ENCODE measurements at places on chromosomes 5 and 9.
A peak's percentile ranks its signal among the peaks of the same experiment; 100 is the strongest.

GRCh38 chr5:108681079-108681921 lies 66.4 kb upstream of the FER start:
- no peak overlapping the region for H3K4me3 ChIP-seq
- H3K27ac ChIP-seq: no peak overlapping the region
- peak; percentile 78 for DNase-seq
- H3K4me1 ChIP-seq: no peaks in the 10 kb centered on the region

DNA sequence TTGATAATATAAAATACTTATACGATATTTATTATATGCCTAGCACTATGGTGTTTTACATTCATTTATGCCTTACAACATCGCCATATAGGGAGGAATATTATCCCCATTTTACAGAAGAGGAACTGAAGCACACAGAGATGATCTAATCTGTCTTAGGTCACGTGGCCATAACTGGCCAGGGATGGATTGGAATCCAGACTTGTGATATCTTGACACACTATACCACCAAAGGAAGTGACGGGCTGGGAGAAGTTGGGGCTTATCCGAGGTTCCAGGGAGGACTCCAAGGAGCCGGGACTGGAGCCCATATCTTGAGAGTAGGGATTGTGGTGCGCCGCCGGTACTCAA lies 129.8 kb downstream of the TMEM174 start:
- H3K27me3 ChIP-seq: peaks cover 54% of the 10 kb centered on the region
- no peak for DNase-seq
- no peaks in the 10 kb centered on the region for H3K36me3 ChIP-seq
- H3K4me3 ChIP-seq: no peak overlapping the region

DNA sequence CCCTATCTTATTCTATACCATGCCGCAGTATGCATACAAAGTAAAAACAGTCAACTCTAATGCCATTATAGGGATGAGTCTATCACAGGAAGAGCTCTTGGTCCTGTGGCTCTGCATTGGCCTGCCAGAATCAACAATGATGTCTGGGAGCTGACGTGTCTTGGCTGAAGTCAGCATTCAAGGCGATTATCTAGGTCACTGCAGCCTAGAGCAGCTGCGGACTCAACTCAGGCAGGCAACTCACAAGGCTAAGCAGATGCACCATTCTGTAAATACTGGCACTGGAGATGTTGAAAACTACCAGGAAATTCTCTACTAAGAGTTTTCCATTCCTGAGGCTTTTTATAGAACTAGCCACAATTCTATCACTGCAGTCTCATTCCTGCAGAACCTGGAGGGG lies 13.3 kb downstream of the SPATA9 start:
- H3K4me3 ChIP-seq: no peak overlapping the region
- H3K4me1 ChIP-seq: no peaks in the 10 kb centered on the region
- no peaks in the 10 kb centered on the region for H3K36me3 ChIP-seq

- H3K4me1 ChIP-seq: no peaks in the 10 kb centered on the region
- peak; percentile 38 for DNase-seq
- no peak overlapping the region for H3K4me3 ChIP-seq
Measured at GRCh38 chr5:66442951-66443445, 153.2 kb upstream of the MAST4 start.

DNA sequence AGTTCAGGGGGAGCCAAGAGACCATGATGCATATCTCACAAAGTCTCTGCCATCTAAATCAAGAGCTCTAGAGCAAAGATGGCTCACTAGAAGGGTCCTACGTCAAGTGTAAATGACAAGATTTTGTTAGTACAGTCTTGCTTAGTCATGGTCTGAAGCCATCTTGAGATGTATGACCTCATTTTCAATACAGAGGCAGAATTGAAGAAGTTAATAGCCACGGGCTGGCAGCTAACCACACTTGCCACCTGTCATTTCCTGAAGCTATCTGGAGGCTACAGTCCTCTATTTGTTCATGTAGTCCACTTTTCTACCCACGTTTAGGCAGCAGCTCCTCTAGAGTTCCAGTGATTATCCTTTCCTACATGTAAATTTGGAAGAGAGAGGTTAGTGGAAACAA lies 231.7 kb upstream of the CDH12 start:
- DNase-seq: no peak
- H3K4me1 ChIP-seq: no peaks in the 10 kb centered on the region
- H3K27ac ChIP-seq: no peak overlapping the region
- no peaks in the 10 kb centered on the region for H3K27me3 ChIP-seq
- no peaks in the 10 kb centered on the region for H3K36me3 ChIP-seq
- H3K4me3 ChIP-seq: no peak overlapping the region

DNA sequence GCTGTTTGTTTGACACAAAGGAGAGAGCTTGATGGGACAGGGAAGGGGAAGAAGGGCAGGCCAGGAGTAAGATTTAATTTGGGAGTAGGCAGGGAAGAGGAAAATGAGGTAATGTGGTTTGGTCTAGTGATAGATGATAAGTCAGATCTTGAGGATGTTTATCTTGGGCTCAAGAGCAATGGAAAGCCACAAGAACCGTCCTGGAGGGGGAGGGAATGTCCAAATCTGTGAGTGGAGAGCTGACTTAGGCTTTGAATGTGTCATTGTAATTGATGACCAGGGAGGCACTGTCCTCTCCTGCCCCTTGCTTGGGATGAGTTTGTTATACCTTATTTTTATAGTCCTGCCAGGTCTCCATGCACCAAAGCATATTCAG lies 37.5 kb downstream of the MAMDC2 start:
- H3K27ac ChIP-seq: no peak overlapping the region
- H3K27me3 ChIP-seq: no peaks in the 10 kb centered on the region
- no peaks in the 10 kb centered on the region for H3K4me1 ChIP-seq
- DNase-seq: peak; percentile 89
- no peak overlapping the region for H3K4me3 ChIP-seq

GRCh38 chr5:31781772-31782171 lies 142.8 kb downstream of the PDZD2 start:
- no peak for DNase-seq
- no peak overlapping the region for H3K4me3 ChIP-seq
- H3K27me3 ChIP-seq: peaks cover 19% of the 10 kb centered on the region

- no peaks in the 10 kb centered on the region for H3K4me1 ChIP-seq
- peak; percentile 49 for DNase-seq
- no peaks in the 10 kb centered on the region for H3K36me3 ChIP-seq
- H3K4me3 ChIP-seq: no peak overlapping the region
- no peaks in the 10 kb centered on the region for H3K27me3 ChIP-seq
Measured at GRCh38 chr5:51651889-51652288, 268.6 kb downstream of the ISL1 start.

GRCh38 chr5:50702615-50703366 lies 36.4 kb downstream of the PARP8 start:
- DNase-seq: no peak
- no peaks in the 10 kb centered on the region for H3K27me3 ChIP-seq
- no peak overlapping the region for H3K27ac ChIP-seq
- no peaks in the 10 kb centered on the region for H3K36me3 ChIP-seq

DNA sequence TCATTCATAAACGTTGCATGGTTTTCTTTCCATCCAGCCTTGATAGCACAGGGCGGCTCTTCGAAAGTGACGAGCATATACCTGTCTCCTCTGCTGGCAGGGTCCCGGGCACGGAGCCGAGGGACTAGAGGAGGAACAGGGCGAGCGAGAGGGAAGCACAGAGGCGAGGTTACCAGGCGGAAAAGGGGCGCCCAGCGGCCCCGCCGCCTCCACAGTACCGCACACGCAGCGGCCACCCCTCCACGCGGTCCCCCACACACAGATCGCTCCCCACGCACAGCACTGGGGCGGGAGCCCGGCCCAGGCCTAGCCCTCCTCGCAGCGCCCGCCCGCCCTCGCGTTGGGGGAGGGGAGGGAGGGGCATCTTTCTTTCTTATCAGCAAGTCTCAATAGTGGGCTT lies 296.6 kb upstream of the DAB2 start:
- DNase-seq: no peak
- H3K4me1 ChIP-seq: no peaks in the 10 kb centered on the region
- H3K4me3 ChIP-seq: no peak overlapping the region
- H3K27ac ChIP-seq: no peak overlapping the region

GRCh38 chr5:107855171-107855570 lies 184.4 kb upstream of the EFNA5 start:
- H3K36me3 ChIP-seq: no peaks in the 10 kb centered on the region
- H3K4me1 ChIP-seq: no peaks in the 10 kb centered on the region
- DNase-seq: no peak
- H3K27me3 ChIP-seq: no peaks in the 10 kb centered on the region
- no peak overlapping the region for H3K27ac ChIP-seq

GRCh38 chr5:32299059-32299677 lies 13.6 kb downstream of the MTMR12 start:
- H3K4me3 ChIP-seq: no peak overlapping the region
- peaks cover 21% of the 10 kb centered on the region for H3K36me3 ChIP-seq
- H3K27me3 ChIP-seq: no peaks in the 10 kb centered on the region

GRCh38 chr9:20989923-20990341 lies 41.5 kb downstream of the HACD4 start:
- H3K4me3 ChIP-seq: no peak overlapping the region
- DNase-seq: no peak
- H3K36me3 ChIP-seq: peaks cover 78% of the 10 kb centered on the region
- peaks cover 4% of the 10 kb centered on the region for H3K4me1 ChIP-seq
- no peaks in the 10 kb centered on the region for H3K27me3 ChIP-seq

GRCh38 chr9:126407114-126407870 lies 80.7 kb downstream of the MVB12B start:
- peaks cover 5% of the 10 kb centered on the region for H3K4me1 ChIP-seq
- H3K27me3 ChIP-seq: no peaks in the 10 kb centered on the region
- no peak overlapping the region for H3K27ac ChIP-seq

DNA sequence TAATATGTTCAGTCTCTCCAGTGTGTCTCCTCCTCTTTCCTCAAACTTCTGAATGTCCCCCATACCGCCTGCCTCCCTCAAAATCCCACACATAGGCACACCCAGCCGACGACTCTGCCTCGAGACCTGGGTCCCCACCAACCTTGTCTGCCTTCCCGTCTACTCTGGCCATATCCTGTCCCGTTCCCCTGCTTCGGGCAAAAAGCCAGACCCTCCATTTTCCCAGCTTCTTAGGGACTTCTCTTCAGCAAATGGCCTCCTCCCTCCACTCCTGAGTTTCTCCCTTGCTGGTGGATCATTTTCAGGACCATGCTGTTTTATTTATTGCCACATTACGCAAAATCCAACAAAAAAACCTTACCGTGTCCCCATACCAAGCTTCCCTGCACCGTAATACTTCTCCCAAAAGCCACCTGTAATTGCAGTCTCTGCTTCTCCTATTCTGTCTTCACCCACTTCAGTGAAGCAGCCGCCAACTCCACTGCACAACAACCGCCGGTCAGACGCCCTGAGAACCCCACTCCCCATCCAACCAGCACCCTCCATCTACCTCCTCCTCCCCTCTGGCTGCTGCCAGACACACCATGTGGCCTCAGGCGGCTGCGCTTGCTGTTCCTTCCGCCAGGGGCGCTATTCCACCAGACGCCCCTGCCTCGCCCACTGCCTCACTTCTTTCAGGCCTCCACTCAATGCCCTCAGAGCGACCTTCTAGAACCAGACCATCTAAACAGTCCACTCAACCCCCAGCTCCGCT lies 117.0 kb downstream of the TRPM6 start:
- H3K4me3 ChIP-seq: no peak overlapping the region
- H3K36me3 ChIP-seq: no peaks in the 10 kb centered on the region
- peaks cover 3% of the 10 kb centered on the region for H3K27me3 ChIP-seq
- DNase-seq: peak; percentile 49
- H3K27ac ChIP-seq: no peak overlapping the region
- H3K4me1 ChIP-seq: peaks cover 3% of the 10 kb centered on the region

- no peak for DNase-seq
- no peak overlapping the region for H3K27ac ChIP-seq
- H3K27me3 ChIP-seq: no peaks in the 10 kb centered on the region
- H3K4me3 ChIP-seq: no peak overlapping the region
- no peaks in the 10 kb centered on the region for H3K4me1 ChIP-seq
Measured at GRCh38 chr9:131578021-131578420, 32.7 kb downstream of the PRRT1B start.

GRCh38 chr5:137782984-137783536 lies 28.9 kb upstream of the HNRNPA0 start:
- H3K36me3 ChIP-seq: no peaks in the 10 kb centered on the region
- no peaks in the 10 kb centered on the region for H3K27me3 ChIP-seq
- H3K4me3 ChIP-seq: no peak overlapping the region
- H3K27ac ChIP-seq: no peak overlapping the region
- DNase-seq: no peak

DNA sequence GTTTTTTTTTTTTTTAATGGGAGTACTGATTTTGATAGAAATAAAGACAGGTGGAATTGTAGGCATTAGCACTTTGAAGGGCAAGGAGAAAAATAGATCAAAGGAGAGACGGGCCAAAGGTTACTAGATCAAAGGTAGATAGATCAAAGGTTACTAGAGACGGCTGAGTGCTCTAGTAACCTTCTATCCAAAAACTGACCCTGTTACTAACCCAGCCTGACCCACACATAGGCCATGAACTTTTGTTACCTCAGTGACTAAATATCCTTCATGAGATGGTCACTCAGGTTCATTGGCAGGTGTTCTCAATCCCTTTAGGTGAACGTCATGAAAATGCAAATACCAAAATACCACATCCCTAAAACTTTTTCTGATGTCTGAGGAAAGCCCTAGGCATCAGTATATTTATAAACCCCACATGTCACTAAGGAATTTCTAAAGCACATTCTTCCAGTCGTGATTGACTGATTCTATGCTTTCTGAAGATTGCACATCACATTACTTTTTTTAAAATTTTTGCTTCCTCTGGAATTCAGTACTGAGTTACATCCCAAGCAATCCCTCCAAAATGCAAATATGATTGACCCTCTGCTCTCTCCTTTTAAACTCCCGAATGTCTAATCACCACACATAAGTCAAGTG lies 772.7 kb downstream of the BRINP1 start:
- DNase-seq: no peak
- no peak overlapping the region for H3K27ac ChIP-seq
- H3K4me3 ChIP-seq: no peak overlapping the region
- no peaks in the 10 kb centered on the region for H3K4me1 ChIP-seq
- H3K27me3 ChIP-seq: no peaks in the 10 kb centered on the region
- no peaks in the 10 kb centered on the region for H3K36me3 ChIP-seq

- no peaks in the 10 kb centered on the region for H3K4me1 ChIP-seq
- peak; percentile 43 for DNase-seq
- no peaks in the 10 kb centered on the region for H3K27me3 ChIP-seq
- H3K4me3 ChIP-seq: no peak overlapping the region
Measured at GRCh38 chr9:78714576-78714975, 417.7 kb downstream of the PSAT1 start.

DNA sequence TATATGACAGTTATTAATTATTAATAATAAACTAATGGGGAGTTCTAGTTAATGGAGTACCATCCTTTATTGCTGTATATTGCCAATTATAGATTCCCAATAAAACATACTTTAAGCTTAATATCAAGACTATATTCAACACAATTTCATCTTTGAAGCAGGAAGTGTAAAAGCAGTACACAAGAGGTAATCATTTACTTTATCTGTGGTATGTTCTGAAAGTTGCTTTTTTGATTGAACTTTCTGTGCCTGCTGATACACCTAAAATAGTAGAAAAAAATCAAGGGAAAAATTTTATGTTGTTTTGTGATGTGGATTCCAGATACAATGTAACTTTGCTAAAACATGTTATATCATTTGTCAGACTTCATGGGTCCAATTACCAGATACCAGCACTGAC lies 58.0 kb downstream of the ACO1 start:
- no peaks in the 10 kb centered on the region for H3K27me3 ChIP-seq
- H3K36me3 ChIP-seq: peaks cover 79% of the 10 kb centered on the region
- peaks cover 2% of the 10 kb centered on the region for H3K4me1 ChIP-seq
- no peak for DNase-seq
- H3K27ac ChIP-seq: peak overlapping the region; percentile 81
